SK-N-DZ (cell line): ENCODE measurements at places on chromosomes 1 and 21.

GRCh38 chr1:115400426-115400825 is 62.4 kb upstream of the NGF start:
- no peak for DNase-seq

- no peak for DNase-seq
Observed at GRCh38 chr1:27527890-27528817, 38.2 kb upstream of the WASF2 start.

- DNase-seq: peak; percentile 62
Observed at GRCh38 chr1:59150577-59151386, 146.1 kb upstream of the FGGY start.

DNA sequence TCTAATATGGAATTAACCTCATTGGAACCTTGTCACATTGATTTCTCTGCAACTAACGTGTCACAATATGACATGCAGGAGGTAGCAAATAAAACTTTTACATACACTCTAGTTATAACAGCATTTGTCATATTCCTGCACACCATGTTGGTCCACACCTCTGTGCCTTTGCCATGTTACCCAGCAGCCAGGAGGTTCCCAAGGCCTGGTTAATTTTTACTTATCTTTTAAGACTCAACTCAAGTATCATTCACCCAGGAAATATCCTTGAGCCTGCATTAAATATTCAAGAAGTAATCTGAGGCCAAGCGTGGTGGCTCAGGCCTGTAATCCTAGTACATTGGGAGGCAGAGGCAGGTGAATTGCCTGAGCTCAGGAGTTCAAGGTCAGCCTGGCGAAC is 447.2 kb upstream of the NR5A2 start:
- DNase-seq: no peak

DNA sequence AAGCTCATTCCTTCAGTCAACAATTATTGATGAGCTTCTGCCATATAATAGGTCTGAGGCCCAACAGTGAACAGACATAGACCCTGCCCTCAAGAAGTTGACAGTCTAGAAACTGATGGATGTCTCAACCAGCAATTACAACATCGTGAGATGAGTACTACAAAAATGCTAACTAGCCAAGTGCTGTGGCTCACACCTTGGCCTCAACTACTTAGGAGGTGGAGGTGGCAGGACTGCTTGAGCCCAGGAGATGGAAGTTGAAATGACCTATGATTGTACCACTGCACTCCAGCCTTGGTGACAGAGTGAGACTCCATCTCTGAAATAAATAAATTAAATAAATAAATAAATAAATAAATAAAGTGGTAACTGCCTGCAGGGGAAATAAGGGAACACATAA is 11.7 kb upstream of the PTP4A2 start:
- no peak for DNase-seq

DNA sequence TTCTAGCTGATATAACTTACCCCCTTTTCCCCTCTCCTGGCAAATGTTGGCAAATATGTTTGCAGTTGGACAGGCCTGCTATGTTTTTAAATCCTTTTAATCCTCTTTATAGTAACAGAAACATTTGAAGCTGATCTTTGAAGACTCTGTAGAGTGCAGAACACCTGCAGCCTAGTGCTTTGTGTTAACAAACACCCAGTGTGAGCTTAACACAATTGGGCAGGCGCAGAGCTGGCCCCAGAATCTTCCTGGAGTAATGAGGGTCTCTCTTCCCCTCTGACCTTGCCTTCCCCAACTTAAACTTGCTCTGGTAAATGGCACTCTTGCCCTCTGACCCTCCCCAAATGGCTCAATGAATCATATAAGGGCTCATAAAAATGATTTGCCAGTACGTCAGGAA is 247.9 kb upstream of the LYPLAL1 start:
- DNase-seq: no peak

DNA sequence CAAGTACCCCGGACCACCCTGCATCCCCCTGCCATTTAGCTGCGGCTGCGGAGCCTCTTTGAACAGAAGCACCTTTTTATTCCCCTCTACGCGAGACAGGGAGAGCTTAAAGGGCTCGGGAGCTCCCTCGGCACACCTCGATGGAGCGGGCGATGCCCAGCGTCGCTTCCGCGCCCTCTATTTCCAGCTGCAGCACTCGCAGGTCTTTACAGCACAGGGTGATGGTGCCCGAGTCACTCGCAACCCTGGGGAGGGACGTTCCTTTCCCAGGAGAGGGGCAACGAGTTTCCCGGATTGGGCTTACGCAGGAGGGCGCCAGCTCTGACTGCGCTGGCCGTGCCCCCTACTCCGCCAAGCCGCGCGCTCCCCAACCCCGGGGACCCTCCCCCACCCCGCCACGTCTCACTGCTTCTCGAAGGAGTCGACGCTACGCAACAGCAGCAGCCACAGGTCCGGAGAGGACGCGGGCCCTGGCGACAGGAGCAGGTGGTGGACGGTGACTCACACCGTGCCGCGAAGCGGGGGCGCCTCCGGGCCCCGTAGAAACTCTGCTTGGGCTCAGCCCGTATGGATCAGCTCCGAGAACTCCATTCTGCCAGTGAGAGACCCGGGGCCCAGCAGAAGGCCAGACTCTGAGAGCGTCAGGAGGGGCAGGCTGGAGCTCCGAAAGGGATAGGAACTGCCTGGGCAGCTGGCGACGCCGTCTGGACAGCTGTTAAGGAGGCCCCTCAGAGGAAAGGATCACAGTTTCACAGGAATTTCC is 5.8 kb upstream of the FAM167B start:
- DNase-seq: peak; percentile 40

DNA sequence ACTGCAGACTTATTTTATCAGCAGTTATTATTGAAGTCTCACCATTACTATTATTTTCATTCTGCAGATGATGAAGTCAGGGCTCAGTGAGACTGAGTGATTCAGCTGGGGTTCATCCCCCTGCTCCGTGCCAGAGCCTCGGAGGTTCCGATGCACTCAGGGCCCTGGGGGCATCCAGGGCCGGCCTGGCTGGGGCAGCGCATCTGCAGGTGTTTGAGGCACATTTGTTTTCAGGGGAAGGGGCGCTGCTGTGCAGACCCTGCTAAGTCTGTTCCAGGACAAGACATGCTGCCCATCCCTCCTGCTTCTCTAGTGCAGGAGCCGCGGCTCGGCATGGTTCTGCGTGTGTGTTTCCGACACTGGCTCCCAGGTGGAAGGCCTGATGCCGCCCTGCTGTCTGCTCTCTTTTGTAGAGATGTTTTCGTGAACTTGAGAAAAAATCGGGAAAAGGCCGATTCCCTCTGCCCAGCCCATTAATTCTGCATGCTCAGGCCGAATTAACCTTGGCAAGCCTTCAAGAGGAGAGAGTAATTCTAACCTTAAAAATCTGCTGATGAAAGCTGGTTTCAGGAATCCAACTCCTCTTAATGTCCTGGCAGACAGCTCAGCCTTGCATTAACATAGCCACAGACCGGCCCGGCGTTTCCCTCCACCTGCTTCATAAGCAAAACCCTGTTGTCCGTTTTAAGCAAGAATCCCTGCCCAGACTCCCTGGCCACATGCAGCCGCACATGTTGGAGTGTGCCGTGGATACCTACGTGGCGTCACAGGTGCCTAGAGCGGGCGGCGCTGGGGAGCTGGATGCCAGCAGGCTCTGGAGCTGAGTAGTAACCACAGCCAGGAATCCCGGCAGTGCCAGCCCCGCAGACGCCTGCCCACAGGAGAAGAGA is 316.0 kb upstream of the VAMP3 start:
- DNase-seq: no peak

DNA sequence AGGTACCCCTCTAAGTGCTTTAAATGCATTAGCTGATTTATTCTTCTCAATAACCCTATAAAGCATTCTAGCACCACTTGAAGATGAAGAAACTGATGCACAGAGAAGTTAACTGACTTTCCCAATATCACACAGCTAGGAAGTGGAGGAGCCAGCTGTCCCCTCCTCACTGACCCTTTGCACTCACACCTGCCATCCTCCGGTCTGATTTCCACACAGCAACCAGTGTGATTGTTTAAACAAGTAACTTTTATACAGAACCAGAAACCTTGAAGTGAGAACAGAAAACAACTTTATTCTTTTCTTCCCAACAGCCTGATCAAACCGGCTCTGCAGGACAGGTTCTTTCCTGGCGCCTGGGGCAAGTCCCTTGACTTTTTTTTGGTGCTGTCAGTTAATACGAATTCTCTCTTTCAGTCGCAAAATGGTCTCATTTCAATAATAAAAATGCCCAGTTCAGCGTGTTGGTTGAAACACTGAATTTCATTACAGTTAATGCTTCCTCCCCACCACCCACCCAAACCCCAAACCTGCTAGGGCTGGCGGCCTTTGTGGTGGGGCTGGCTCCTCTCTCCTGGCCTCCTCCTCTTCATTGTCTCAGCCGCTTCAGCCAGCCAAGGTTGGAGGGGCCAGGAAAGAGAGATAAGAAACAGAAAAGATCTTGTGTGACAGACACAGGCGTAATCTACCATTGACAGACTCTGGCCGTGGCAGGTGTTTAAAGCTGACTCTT is 26.4 kb upstream of the EEIG2 start:
- DNase-seq: peak; percentile 50

DNA sequence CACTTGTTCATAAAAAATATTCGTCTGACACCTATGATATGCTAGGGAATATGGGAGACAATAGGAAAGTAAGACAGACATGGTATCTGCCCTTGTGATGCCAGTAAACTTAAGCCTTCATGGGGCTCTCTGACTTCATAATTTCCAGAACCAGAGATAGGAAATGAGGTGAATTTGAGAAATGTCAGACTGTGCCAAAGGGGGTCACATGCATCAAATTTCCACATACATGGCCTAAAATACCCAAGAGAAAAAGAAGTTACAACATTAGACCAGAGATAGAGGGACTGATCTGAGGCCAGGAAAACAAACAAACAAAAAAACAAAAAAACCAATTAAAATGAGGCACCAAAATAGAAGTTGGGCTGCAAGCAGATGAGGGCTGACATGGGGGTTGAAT is 75.7 kb downstream of the DISC1 start:
- no peak for DNase-seq

DNA sequence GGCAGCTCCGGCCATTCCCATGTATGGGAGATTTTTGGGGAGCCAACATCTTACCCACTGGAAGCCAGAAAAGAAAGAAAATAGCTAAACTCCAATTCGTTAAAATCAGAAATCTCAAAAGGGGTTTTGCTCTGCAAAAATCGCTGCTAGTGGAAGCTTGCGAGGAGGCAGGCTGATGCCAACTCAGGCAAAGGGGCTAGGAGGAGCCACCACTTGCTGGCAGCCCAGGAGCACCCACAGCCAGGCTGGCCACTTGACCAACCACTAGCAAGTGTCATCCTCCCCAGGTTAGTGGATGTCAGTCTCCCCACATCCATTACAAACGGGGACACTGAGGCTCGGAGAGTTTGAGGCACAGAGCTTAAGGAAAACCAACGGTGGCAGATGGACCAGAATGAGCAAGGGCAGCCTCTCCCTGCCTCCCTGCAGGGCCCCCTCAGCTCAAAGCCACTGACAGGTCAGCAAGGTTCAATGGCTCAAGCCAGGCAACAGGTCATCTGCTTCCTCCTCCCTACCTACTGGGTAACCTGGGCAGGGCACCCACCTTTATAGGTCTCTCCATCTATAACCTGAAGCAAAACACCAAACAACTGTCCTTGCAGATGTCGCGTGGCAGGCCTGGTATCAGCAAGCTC is 10.8 kb downstream of the KCNN3 start:
- no peak for DNase-seq

- DNase-seq: no peak
Observed at GRCh38 chr21:39938086-39938625, 70.9 kb downstream of the PCP4 start.

- DNase-seq: peak; percentile 72
Observed at GRCh38 chr1:68051475-68051874, 1.0 kb upstream of the DIRAS3 start.

DNA sequence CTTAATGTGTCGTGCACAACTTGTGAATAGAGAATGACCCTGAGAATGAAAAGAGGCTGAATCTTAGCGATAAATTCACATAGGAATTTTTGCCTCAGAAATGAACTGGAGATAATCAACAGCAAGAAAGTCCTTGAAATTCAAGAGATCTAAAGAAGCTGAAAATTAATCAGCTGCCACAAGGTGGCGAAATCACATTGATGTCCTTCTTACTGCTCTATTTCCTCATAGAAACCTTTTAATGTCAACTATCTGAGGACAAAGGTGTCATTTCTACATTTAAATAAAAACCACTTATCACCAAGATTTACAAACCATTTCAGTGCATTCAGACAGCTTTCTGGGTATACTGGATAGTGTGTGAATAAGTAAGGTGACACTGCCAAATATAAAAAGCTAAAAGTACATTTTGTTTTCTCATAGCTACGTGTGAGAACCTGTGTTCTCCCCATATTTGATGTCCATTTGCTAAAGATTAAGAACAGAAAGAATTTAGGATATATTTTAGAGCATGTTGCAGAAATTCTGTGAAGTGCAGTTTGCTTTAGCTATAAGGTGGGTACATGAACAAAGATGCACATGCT is 485.3 kb upstream of the PTBP2 start:
- peak; percentile 49 for DNase-seq
